ENCODE measurements at places on chromosomes 16 and 17.

DNA sequence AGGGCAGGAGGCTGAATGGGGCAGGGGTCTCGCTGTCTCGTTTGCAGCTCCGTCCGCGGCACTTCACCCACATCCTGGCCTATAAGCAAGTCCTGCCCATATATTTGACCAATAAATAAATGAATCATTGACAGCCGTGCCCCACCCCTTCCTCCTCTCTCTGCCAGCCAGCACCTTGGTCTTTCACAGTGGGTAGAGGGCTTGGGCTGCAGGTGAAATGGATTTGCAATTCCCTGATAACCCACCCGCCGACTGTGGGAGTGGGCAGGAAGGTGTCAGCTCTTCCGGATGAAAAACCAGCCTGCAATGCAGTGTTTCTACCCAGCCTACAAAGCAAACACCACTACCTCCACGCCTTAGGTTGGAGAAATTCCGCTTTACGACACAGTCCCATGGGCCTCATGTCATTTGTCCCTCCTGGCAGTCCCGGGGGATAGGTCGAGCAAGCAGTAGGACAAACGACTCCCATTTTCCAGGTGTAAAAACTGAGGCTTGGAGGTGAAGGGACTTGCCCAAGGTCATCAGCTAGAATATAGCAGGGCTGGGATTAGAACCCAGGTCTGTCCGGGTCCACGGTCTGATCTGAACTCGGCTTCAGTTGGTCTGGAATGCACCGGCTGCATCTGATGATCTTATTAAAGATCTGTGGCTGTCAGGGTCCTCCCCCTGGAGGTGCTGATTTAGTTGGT, 79.0 kb downstream of the ABCC1 start:
- no peak for DNase-seq

DNA sequence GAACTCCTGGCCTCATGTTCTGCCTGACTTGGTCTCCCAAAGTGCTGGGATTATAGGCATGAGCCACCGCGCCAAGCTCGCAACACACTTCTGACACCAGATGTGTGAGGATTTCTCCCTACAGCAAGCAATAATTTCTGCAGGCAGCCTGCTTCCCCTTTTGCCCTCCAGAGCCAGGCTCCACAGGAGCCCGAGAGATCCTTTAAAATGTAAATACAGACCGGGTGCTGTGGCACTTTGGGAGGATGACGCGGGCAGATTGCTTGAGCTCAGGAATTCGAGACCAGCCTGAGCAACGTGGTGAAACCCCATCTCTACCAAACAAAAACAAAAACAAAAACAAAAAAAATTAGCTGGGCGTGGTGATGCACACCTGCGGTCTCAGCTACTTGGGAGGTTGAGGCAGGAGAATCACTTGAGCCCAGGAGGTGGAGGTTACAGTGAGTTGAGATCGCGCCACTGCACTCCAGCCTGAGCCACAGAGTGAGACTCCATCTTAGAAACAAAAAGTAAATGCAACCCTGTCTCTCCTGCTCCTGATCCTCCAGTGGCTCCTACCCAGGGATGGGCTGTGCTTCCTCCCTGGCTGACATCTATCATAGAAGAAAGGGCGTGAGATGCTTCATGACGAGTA, 14.7 kb downstream of the C16orf96 start:
- DNase-seq = no peak

- DNase-seq = no peak
Measured at GRCh38 chr16:4550591-4550990, 5.5 kb upstream of the C16orf96 start.

DNA sequence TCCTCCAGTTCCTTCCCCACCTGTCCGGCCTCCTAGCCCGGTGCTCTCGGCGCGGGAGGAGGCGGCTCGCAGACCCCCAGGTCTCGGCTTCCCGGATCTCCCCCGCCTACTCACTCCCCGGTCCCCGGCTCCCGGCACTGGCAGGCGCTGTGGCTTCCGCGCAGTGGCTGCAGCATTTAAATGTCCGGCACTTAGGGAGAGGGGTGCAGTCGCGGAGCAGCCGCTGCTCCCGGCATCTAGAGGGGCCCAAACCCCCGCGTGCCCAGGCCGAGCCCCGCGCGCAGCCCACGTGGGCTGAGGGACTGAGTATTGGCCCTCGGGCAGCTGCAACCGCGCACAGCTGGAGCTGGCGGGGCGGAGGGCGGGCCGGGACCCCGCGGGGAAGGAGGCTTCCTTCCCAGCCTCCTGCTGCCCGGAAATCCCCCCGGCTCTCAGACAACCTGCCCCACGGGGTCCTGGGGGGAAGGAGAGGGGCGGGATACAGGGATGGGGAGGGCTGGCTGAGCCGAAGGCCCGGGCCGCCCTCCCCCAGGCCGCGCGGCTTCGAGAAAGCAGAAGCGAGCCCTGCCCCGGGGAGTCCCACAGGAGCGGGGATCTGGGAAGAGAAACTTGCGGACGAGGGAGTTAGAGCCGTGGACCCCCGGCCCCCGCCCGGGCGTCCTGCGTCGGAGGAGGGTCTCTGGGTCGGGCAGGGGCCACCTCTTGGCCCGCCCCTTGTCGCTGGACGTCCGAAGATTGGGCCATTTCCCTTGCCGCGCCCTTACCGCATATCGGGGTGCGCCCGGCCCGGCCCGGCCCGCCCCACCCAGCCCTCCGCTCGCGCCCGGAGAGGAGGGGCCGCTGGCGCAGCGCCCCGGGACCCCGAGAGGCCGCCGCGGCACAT, at the start of gene MMP25:
MMP25 (plus strand) TSS at position 804 of the 883 bp plus-strand sequence. CDS start 357 bp downstream, outside the sequence.
- peak; percentile 25 for DNase-seq

- no peak for DNase-seq
Measured at GRCh38 chr17:59623151-59623550, 3.5 kb downstream of the CLTC start.

DNA sequence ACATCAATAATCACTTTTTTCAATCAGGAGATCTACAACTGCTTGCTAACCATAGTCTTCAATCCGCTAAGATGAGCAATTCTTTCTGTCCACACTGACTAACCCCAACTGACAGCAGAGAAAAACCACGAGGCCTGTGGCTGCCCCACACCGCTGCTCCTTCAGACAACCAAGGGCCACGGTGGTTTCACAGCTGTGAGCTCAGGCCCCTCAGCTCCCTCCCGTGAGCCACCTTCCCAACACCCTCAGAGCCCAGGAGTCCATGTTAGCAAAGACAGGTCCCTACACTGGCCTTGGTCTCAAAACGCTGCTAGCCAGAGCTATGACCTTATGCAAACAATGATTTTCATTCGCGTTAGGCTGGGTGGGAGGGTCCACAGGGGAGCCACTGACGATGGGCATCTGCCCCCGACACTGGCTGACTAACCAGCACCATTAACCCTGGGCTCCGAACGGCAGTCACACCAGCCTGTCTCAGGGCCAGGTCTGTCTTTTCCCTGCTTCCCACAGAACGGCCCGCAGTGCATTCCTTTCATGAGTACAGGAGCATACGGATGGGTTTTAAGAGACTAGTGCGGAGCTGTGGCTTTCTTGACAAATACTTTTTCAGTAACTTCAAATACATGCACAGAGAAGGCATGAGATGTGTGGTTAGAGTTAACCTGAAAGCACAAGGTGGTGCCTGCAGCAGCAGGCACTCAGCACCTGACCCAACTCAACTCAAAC, 67.3 kb downstream of the ANKRD11 start:
- no peak for DNase-seq

GRCh38 chr16:4982056-4982867, 24.1 kb downstream of the SEC14L5 start:
- no peak for DNase-seq

GRCh38 chr16:55709801-55710200, 54.0 kb downstream of the SLC6A2 start:
- no peak for DNase-seq

DNA sequence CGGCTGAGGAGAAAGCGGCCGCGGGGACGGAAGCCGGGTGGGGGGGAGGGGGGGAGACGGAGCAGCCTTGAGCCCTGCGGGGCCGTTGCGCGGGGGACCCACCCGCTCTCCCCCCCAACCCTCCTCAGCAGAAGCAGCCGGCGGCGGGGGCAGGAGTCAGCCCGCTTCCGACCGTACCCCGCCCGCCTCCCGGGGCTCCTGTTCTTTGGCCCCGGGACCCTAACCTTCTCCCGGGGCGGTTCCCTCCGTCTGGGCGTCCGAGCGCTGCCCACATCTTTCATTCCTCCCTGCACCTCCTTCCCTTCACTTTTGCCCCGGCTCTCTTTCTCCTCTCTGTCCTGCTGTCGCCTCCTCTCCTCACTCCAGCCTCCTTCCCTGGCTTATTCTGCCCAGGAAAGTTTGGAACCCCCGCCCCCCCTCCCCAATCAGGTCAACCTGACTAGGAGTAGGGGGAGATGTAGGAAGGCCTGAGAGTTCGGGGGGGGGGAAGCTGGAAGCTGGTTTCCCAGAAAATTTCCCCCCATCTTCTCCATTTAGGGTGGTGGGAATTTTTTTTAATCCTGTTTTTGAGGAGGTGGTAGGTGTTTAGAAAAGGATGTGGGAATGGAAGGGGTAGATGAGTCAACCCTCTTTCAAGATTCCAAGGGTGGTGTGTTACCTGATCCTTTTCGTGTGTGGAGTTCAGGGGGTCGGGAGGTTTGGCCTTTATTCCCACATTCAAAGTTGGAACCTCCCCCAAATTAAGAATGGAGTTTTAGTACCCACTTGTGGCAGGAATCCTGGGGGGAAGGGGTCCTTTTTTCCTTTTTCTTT, 427 bp upstream of the NLK start:
- DNase-seq = no peak

DNA sequence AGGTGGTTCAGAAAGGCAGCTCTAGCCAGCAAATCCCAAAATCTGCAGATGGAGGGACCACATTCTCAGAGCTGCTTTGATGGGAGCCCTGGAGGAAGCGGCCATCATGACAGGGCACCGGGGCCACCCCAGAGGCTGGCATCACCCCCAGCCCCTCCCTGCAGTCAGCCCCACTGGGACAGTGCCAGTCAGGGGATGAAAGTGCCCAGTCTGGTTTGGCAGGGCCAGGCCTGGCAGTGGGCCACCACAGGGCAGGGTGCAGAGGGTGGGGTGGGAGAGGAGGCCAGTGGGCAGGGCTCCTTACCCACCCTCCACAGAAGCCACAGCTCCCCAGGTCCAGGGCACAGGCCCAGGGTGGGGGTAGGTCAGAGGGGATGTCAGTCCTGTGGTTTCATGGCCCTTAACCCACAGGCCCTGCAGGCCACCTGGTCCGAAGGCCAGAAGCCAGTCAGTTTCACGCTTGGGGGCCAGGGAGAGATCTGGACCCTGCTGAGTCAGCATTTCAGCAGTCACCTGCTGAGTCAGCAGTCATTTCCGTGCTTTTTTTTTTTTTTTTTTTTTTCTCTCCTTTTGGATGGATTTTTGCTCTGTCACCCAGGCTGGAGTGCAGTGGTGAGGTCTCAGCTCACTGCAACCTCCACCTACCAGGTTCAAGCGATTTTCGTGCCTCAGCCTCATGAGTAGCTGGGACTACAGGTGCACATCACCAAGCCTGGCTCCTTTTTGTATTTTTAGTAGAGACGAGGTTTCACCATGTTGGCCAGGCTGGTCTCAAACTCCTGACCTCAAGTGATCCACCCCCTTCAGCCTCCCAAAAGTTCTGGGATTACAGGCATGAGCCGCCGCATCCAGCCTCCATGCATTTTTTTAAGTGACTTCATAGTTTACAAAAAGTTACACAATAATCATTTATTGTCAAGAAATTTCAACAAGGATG, 10.4 kb downstream of the SLC25A10 start:
- no peak for DNase-seq

DNA sequence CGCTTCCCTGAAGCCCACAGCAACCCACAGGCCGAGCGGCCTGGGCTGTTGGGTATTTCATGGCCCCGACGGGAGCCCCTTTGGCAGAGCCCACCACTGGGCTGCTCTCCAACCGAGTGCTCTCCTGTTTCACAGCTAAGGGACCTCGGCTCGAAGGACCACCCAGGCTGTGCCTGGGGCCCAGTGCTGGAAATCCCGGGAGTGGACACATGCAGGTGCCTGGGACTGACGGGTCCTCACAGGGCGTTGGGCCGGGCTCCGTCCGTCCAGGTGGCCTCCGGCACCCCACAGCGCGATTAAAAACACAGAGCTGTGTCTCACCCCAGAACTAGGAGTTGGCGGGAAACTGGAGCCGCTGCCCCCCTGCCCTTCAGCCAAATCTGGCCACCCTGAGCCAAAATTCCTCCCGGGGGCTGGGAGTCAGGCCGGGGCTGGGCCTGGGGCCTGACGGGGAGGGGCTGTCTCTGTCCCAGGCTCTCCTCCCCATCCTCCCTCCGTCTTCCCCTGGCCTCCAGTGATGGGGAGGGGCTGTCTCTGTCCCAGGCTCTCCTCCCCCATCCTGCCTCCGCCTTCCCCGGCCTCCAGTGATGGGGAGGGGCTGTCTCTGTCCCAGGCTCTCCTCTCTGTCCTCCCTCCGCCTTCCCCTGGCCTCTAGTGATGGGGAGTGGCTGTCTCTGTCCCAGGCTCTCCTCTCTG, 14.1 kb downstream of the UTS2R start:
- DNase-seq = no peak

GRCh38 chr16:85552980-85553435, 60.1 kb upstream of the GSE1 start:
- DNase-seq = no peak

- no peak for DNase-seq
Measured at GRCh38 chr17:46046957-46047356, 47.9 kb downstream of the STH start.

DNA sequence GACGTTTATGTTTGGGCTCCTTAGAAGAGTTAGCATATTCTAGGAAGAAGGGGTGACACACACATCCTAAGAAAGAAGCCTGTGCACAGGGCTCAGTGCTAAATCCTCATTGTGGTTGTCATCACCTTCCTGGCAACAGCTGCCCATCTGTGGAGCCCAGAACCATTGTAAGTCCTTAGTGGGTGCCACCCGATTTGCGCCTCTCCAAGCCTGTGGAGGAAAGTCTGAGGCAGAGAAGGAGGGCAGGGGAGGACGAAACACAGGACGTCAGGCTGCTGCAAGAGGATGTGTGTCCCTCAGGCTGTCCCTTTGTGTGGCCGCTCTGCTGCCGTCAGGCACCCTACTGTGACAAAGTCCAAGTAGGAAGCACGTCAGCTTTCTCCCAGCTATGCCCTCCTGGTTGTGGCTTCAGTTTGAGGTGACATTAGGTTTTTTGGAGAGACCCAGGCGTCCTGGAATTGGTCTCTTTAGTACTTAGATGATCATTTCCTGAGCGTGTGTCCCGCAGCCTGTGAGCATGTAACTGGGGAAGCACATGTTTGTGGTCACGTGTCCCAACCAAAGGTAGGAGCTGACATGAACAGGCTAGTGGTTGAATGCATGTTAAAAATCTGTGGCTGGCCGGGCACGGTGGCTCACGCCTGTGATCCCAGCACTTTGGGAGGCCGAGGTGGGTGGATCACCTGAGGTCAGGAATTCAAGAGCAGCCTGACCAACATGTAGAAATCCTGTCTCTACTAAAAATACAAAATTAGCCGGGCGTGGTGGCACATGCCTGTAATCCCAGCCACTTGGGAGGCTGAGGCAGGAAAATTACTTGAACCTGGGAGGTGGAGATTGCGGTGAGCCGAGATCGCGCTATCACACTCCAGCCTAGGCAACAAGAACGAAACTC, 10.7 kb downstream of the CLUAP1 start:
- DNase-seq = no peak

DNA sequence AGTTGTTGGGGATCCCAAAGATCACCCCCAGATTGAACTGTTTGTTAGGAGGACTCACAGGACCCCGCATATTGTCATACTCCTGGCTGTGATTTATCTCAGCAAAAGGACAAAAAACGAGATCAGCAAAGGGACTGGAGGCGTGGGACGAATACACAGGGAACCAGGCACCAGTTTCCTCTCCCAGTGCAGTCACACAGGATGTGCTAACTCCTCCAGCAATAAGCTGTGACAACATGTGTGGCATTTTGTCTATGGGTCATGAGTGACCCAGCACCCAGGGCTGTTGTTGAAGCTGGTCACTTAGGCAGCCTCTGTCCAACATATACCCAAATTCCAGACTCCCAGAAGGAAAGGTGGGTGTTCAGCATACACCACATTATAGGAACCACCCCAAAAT, 60.9 kb downstream of the CPPED1 start:
- no peak for DNase-seq

All from Kasumi-1 (cell line).